ENCODE measurements at places on chromosomes 16 and 17. TPM values are rescaled to one million over a fixed set of nuclear protein-coding genes. Genes with fewer than 3 reads are reported as not detected.

DNA sequence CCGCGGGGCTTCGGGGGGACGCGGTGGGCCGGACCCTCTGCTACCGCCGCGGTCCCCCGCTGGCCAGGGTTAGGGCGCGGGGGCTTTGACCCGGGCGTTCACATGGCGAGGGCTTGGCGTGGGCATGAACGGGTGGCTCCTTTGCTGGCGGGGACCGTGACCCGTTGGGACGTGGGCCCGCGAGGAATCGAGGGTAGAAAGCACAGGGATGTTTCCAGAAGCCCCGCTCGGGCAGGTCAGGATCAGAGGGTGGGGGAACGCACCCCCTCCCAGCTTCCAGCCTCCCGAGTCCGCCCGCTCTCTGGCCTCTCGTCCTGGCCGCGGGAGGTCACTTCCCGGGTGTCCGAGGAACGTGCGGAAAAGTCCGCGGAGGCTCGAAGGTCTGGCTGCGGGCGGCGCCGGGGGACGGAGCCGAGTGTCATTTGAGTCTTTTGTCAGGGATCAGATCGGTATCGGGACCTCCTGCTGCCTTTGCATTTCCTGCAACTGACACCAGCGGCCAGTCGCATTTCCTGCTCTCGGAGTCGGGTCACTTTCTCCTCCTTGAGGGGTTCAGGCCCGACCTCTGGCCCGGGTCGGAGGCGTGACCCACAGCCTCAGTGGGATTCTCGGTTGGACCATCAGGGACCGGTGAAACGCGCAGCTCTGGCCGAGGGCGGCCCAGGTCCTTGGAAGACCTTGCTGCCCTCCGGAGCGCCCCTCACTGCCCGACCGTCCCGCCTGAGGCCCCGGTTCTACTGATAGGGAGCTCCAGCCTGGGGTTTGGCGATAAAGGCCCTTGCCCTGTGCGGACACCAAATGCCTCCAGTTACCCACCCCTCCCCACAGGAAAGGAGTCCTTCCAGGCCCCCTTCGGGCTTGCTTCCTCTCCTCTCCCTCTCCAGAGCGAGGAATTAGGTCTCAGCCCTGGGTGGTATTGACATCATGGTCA is 702 bp upstream of the WNT3 start:
- DNase-seq: no peak

DNA sequence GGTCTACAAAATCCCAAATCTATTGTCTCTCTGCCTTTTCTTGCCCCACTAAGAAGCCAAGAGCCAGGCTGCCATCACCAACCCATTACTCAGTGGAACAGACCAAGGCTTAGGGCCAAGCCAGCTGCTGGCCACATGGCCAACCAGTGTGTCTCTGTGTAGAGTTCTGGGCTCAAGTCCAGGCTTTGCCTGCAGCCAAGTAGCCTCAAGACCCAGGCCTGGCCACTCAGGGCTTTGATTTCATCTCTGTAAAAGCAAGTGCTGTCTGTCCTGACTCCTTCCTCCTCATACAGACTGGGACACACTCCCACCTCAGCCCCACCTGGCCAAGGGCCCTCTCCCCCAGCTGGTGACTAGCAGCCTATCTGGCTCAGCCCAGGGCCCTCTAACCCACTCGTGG is 14.6 kb downstream of the SREBF1 start:
- no peak for DNase-seq

DNA sequence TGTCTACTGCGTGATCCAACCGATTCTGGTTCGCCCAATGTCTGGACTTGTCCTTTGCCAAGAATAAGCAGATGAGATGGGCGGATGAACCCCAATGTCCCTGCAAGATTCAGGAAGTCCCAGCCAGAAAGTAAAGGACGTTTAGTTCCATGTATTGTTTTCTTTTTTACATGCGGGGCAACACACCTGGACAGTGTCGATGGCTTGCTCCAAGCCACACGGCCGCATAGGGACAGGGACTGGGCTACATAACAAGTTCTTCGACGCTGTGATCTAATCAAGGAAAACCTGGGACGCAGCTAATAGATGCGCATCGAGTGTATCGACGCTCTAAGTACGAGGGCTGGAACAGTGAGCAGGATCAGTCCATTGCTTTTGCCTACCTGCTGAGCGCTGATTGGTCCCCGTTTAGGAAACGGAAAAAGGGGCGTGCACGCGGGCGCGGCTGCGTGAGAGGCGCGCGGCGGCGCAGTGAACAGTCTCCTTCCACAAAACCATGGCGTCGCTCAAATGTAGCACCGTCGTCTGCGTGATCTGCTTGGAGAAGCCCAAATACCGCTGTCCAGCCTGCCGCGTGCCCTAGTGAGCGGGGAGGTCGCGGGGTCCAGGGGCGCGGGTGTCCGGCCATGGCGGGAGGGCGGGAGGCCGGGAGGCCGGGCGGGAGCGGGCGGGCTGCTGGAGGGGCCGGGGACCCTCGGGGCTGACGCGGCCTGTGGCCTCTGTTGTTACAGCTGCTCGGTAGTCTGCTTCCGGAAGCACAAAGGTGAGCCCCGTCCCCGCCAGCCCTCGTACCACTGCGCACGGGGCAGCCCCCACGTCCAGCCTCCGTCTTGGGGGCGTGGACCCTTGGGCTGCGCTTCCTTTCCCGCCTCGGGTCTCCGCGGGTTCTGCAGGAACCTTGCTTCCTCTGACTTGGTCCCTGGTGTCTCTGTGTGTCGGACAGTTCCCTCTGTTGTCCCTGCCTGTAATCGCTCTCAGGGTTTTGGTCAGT is at the start of gene ZNHIT3:
ZNHIT3 (plus strand) TSS at position 478 of the 991 bp plus-strand sequence; CDS start at position 497, 19 bp downstream.
- peak; percentile 94 for DNase-seq

The MARVELD3 gene
- total RNA-seq: not detected

The GDE1 gene
- 30.8 TPM for total RNA-seq

DNA sequence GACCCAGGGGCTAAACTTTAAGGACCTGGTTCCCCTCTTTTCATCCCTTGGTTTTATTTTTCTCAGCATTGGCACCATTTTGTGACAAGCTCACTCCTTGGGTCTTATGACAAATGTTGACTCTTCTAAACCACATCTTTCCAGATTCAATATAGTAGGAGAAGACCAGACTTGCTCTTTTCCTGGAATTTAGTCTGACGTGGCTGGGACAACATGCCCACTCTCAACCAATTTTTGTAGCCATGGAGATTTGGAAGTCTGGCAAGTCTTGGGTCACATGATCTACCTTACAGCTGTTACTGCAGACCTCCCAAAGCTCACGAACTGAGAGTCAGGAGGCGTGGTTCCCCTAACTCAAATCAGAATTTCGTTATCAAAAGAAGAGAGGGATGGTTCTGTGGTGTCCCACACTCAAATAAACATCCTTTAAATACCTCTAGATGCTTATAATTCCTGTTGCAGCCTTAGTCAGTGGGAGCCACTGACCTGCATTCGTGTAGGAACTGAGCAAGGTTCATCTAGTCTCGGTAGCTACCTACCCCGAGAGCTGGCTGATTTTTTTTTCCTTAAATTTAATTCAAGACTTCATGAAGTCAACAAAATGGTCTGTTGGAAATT is 683.5 kb downstream of the MAF start:
- no peak for DNase-seq

The FA2H gene
- 4.7 TPM for total RNA-seq

GRCh38 chr17:12693640-12694039 is 27.9 kb downstream of the MYOCD start:
- no peak for DNase-seq

GRCh38 chr17:48322060-48322459 is 108.0 kb downstream of the SKAP1 start:
- DNase-seq: peak; percentile 16

GRCh38 chr17:36721560-36722120 is 120.3 kb downstream of the MRM1 start:
- DNase-seq: no peak

The TLCD2 gene
- total RNA-seq: not detected

DNA sequence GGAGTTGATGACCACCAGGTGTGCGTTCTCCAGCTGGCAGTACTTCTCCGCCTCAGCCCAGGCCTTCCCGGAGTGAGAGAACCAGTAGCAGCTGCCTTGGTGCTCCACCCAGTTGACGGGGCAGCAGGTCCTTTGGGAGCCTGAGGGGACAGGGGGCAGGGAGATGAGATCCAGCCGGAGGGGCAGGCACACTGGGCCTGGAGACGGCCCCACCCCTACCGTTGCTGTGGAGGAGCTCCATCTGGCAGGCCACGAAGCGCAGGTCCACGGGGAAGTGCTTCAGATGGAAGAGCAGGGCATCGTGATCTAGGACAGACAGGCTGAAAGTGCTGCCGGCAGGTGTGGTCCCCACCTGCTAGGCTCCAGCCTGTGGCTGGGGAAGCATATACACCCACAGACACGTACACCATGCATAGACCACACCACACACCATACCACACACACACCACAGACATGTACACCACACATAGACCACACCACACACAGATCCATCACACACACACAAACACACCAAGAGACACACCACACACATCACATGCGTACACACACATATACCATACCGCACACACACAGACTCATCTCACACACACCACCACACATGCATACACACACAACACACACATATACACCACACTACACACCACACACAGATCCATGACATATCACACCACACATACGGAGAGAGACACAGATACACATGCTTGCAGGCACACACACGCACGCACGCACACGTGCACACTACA is 7.4 kb downstream of the ASGR2 start:
- DNase-seq: no peak
